Fibroblast of skin of left quadriceps (primary cell): ENCODE measurements at places on chromosomes 16 and 17.
A peak's percentile ranks its signal among the peaks of the same experiment; 100 is the strongest.

GRCh38 chr17:7851438-7852261 is 3.2 kb upstream of the TMEM88 start:
- DNase-seq = peak; percentile 56

- DNase-seq = no peak
These were observed 4.0 kb downstream of the TGFB1I1 start for GRCh38 chr16:31475946-31476302.

GRCh38 chr16:12587170-12587569 is 216.5 kb downstream of the CPPED1 start:
- no peak for DNase-seq

DNA sequence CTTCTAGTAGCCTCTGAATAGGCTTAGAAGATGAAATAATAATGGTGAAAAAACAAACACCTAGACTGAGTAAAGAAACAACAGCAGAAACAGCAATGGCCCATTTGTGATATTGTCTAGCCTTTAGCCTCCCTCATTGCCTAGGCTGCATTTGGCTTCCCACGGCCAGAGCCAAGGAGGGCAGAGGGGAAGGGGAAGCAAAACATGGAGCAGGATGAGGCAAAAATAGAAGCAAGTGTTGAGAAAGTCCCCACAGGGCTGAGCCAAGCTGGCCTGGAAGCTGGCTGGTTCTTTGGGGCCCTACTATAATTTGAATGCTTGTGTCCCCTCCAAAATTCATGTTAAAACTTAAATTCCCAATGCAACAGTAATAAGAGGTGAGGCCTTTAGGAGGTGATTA is 60.2 kb upstream of the KSR1 start:
- no peak for DNase-seq

GRCh38 chr17:19415806-19416775 is 5.1 kb downstream of the RNF112 start:
- DNase-seq = no peak

DNA sequence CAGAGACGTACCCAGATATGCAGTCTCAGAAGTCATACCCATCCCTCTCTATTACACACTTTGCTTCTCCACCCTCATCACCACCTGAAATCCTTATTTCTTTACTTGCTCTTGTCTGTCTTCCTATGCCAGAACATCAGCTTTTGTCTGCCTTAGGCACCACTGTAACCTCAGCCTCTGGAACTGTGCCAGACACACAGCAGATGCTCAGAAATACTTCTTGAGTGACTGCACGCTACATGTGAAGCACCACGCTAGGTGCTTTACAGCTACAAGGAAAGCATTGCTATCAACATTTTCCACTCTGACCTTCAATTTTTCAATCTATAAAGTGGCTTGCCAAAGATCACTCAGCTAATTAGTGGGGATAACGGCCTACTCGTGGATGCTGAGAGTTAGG is 226.8 kb downstream of the CHD9NB start:
- no peak for DNase-seq

- DNase-seq = no peak
These were observed 108.5 kb upstream of the CCL2 start for GRCh38 chr17:34146440-34147043.

DNA sequence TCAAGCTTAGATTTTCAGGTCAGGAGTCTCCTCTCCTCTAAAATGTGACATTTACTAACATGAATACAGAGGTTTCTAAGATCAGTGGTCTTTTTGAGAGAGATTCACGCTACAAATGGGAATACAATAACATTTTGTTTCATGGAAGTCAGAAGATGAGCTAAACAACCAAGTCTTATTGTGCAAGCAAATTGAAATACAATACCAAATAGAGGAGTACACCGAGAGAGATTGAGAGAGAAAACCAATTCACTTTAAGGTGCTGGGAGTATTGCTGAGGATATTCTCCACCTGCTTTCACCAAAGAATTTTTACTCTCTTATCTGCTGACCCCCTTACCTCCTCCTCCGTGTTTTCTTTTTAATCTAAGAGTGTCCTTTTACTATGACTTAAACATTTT is 11.5 kb downstream of the VEZF1 start:
- DNase-seq = no peak

DNA sequence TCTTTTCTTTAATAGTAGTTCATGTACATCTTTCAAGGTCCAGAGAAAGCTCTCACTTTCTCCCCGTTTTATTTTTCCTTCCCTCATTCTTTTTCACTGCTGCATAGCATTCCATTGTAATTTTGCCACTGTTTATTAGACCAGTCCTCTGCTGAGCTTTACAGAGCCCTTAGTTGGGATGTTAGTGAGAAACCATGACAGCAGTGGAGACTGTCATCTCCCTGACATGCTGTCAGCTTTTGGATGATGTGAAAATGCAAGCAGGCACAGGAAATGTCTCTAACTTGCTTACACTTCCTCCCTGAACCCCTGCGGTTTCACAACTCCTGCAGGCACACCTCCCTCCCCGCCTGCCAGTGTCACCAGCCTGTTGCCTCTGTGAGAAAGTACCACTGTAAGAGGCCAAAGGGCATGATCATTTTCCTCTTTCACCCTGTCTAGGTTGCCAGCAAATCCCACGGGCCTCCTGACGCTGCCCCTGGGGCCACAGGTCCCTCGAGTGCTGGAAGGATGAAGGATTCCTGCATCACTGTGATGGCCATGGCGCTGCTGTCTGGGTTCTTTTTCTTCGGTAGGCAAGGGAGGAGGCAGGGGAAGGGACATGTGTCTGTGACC is at the start of gene ITGAL:
ITGAL (plus strand) TSS at position 415 of the 615 bp plus-strand sequence; CDS start at position 511, 96 bp downstream.
- DNase-seq = no peak

- no peak for DNase-seq
These were observed 57.7 kb upstream of the ACSF3 start for GRCh38 chr16:89035669-89036570.

DNA sequence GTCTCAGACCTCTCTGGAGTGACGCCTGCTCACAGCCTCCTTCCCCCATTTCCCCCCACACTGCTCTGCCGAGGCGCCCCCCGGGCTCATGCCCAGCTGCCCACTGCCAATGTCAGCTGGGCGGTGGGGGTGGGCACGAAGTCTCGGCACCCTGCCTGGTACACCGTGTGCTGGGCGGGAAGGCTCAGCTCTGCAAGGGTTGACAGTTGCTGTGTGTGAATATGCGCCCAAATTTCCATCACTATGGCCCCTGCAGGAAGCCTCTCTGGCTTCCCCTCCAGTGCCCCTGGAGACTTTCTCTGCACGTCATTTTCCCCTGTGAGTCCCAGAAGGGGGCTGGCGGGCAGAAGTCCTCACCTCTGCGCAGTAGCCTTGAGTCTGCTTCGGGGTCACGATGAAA is 11.6 kb upstream of the CAMKK1 start:
- no peak for DNase-seq

DNA sequence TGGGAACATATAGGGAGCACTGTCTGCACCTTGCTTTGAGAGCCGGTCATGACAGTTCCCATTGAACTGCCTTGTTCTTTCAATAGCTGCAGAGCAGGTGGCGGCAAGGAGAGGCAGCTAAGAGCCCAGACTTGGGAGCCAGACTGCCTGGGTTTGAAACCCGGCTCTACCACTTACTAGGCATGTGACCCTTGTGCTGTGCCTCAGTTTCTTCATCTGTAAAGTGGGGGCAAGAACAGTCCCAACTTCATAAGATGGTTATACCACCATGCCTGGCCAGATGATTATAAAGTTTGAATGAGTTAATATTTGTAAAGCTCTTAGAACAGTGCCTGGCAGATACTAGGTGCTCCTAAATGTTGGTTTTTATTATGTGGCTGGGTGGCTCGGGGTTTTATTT is 14.4 kb downstream of the ERBB2 start:
- no peak for DNase-seq

GRCh38 chr17:81322271-81323082 is 27.4 kb upstream of the SLC38A10 start:
- no peak for DNase-seq

DNA sequence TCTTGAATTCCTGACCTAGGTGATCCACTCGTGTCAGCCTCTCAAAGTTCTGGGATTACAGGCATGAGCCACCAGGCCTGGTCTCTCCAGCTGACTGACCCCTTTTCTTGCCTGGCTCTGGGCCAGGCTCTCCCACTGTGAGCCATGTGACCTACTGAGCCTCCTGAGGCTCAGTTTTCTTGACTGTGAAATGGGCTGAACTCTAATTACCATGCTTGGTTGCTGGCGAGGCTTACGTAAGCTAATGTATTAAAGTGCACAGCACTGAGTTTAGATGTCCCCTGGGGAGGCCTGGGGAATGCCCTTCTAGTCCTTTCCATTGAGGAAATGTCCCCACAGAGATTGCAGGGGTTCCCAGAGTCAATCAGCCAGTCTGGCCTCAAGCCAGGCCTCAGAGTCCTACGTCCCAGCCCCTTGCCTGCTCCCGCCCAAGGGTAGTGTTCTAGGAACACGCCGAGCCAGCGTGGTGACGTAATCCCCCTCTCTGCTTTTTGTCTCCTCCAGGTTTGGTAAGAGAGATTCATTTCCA is 45.8 kb upstream of the LGALS9 start:
- no peak for DNase-seq

DNA sequence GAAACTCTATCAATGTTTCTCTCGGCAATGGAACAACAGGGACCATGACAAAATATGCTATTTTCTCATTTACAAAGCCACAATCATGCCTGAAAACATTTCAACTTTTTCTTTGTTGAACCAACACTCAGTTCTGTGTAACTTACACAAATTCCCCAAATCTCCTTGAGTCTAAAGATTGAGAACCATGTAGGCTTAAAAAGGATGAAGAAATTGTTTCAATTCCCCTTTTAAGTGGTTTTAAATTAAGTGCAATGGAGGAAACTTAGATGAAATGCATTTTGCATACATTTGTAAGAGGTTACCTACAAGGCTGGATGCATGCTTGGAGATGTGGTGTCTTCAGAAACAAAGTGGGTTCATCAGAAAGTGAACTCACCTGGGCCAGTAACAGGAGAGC is 566.4 kb upstream of the CDH11 start:
- no peak for DNase-seq

DNA sequence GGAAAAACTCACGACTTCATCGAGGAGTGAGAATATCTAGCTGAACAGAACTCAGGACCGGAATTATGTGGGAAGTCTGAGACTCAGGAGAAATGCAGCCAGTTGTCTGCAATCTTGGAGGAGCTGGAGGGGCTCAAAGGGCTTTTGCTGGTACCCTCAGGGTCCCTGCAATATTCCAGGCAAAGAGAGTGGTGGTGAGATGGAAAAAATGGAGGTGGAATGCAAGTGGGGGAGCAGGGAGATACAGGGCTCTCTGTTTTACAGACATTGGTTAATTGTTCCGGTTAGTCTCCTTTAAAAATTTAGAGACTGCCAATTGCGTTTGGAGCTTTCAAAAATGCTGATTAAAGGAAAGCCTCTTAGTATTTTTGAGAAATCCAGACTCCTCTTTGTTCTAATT is 18.2 kb upstream of the HP start:
- DNase-seq = no peak

GRCh38 chr17:73156887-73157520 is 7.8 kb upstream of the SSTR2 start:
- no peak for DNase-seq

DNA sequence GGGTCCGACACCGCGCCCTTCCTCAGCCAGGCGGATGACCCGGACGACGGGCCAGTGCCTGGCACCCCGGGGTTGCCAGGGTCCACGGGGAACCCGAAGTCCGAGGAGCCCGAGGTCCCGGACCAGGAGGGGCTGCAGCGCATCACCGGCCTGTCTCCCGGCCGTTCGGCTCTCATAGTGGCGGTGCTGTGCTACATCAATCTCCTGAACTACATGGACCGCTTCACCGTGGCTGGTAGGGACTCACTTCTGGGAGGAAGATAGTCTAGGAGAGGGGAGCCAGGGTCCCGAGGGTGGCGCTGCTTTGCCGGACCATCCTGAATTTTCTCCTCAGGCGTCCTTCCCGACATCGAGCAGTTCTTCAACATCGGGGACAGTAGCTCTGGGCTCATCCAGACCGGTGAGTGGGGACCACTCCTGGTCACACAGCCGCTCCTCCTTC is 601 bp downstream of the SPNS1 start:
- no peak for DNase-seq

DNA sequence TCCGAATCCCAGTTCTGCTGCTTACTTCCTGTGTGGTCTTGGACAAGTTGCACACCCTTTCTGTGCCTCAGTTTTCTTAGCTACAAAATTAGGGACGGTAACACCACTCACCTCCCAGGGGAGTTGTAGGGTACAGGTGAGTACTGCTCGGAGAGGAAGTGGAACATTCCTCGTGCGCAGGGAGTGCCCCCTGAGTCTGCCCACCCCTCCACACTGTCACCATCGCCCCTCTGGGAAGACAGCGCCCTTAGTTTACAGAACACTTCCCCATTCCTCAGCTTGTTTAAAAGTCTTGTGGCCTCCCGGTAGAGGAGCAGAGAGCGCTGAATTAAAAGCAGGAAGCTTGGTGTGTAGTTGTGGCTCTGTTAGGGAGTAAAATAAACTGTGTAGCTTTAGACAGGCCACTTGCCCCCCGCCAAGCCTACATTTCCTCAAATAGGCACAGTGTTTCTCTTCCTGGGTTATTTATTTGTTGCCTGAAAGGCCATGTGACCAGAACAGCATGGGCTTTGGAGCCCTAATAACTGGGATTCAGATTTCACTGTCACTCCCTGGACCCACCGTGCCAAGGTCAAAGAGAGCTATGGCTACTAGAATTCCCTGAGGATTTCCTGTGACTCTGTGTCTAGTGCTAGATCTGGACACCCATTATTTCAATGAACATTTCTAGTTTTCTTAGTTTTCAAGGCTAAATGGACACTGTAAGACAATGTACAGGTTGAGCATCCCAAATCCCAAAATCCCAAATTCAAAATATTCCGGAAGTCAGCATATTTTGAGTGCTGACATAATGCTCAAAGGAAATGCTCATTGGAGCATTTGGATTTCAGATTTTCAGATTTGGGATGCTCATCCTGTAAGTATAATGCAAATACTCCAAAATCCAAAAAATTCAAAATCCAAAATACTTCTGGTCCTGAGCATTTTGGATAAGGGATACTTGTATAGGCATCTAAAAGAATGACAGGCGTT is 372.5 kb downstream of the SNX29 start:
- DNase-seq = no peak

DNA sequence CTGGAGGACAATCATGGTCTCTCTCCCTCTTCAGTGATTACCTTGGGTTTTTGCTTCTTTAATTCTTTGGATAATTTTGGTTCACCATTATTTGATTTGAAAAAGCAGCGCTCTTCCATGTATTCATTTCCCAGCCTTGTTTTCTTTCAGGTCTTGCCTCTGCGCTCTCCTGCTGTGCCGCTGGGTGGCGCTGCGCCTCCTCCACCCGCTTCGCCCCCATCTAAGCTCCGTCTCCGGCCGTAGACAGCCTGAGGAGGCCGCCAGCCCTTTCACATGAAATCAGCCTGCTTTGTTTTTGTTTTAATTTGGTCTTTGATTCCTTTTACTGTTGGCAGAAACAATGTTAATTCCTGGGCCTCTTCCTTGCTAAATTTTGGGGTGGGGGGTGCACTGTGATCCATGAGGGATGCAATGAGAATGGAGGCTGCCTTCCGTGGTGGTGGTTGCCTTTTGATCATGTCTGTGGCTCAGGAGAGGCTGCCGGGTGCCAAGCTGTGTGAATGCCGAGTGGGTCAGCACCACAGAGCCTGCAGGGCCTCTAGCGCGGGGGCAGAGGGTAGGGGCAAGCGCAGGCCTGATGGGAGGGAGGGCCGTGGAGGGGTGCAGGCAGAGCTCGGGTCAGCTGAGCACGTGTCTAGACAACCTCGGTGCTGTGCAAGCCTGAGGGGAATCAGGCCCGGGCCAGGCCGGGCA is 64.1 kb downstream of the PLD6 start:
- DNase-seq = no peak
